CD4-positive, alpha-beta T cell treated with Interleukin-17A for 4 hours (primary cell): ENCODE measurements at places on chromosomes 7 and 10.
A peak's percentile ranks its signal among the peaks of the same experiment; 100 is the strongest.

DNA sequence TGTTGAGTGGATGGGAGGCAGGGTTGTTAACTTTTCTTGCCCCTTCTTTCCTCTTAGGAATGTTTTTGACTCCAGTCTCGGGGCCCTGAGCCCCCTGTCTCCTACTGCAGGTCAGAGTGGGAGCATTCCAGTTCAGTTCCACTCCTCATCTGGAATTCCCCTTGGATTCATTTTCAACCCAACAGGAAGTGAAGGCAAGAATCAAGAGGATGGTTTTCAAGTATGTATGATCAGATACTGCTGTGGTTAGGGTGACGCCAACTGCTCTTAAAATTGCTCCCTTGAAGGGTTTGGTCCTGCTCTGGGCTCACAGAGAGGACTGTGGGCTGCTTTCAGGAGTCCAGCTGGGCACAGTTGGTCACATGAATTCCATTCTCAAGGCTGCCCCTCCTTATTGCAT is 22.0 kb downstream of the VWA2 start:
- DNase-seq = no peak

GRCh38 chr10:73956476-73957359 is 41.2 kb upstream of the VCL start:
- DNase-seq = peak; percentile 39

DNA sequence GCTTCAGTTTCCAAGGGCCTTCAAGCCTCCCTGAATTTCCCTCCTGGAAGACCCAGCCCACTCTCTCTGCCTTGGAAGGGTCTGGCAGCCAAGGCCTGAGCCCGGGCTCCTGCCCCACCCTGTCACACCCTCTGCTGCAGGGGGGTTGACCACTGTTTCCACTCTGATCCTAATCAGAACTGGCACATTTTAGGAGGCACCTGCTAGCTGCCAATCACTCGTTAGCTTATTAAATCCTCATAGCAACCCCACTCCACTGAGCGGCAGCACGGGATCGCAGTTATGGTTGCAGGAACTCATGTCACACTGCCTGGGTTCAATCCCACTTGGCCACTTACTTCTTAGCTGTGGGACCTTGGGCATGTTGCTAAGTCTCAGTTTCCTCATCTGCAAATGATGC is 12.9 kb downstream of the HSPB1 start:
- DNase-seq = no peak

DNA sequence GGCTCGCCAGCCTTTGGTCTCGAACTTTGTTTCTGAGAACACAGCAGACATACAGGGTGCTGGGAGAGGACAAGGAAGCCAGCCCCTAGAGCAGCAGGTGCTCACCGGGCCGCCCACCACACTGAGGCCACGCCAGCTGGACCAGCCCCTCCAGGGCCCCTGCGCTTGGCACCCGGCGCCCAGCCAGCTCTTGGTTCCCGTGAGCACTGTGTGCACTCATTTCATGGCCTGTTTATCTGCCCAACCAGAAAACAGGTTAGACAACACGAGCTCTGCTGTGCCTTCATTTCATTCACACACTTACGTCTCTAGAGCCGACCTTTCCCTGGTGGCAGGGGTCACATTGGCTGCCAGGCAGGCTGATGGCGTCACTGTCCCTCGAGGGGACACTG is 104.0 kb downstream of the CYTH3 start:
- DNase-seq = no peak

- DNase-seq = no peak
Observed at GRCh38 chr10:70513848-70514309, 35.3 kb downstream of the PALD1 start.

DNA sequence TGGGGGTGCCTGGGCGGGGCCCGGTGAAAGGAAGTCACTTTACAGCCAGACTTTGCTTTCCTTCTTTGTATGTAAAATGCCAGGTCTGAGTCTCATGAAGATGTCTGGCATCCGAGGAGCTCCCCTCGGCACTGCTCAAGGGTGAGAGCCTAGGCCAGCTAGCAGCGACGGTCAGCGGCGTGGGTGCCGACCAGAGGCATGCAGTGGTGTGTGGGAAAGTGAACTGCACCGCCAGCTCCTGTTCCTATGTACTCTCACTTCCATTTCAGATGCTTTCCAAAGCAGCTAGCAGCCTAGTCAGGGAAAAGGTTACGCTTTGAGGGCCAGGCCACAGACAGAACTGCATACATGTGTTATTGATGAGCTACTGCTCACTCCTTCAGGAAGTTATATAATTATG is 172.8 kb downstream of the ZMYND11 start:
- no peak for DNase-seq

GRCh38 chr7:4000934-4001333 is 681.2 kb upstream of the FOXK1 start:
- DNase-seq = no peak

DNA sequence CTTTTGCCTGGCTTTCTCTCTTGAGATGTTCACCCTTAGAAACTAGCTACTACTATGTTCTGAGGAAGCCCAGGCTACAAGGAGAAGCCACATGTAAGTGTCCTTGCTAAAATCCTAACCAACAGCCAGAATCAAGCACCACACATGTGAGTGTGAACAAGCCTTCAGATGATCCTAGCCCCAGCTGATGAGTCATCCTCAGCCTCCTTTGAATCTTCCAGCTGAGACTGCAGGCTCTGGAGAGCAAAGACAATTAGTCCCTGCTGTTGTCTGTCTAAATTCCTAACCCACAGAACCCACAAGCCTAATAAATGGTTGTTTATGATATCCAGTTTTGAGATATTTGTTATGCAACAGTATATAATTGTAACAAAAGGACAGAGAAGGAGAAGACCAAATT is 92.8 kb upstream of the TAC1 start:
- DNase-seq = no peak

GRCh38 chr10:23069019-23069815 is 26.2 kb upstream of the MSRB2 start:
- DNase-seq = no peak

DNA sequence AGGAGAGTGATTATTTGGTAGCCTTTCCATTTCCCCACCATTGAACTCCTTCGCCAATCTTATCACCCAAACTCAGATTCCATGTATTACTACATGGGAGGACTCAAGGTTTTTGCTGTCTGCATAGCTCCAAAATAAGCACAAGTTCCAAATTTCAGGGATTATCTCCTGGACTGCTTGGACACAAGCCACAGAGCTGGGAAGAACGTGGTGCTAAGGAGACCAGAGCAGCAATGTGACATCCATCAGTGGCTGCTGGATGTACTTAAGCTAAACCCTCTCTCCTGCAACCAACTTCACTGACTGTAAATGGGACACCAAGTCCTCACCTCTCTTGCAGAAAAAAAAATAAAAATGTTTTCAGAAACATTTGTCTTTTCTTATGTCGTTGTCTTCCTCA is 56.3 kb downstream of the NRP1 start:
- DNase-seq = no peak

DNA sequence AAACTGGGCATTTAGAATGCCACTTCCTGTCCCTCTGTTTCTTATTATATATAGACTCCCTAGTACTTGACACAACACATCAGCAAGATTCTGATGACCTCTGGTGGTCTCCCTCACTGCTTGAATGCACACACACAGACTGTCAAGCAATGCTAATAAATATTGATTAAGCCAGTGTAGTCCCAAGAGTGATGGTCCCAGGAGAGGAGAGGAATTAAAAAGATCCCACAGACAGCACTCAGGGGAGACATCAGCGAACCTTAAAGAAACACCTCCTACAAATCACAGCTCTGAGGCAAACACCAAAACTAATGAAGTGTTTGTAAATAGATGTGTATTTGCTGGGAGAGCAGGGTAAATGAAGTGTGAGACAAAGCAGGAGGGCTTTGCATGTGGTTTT is 1291.2 kb downstream of the XPNPEP1 start:
- no peak for DNase-seq

- DNase-seq = no peak
Observed at GRCh38 chr7:2641406-2642393, 9.9 kb downstream of the TTYH3 start.

DNA sequence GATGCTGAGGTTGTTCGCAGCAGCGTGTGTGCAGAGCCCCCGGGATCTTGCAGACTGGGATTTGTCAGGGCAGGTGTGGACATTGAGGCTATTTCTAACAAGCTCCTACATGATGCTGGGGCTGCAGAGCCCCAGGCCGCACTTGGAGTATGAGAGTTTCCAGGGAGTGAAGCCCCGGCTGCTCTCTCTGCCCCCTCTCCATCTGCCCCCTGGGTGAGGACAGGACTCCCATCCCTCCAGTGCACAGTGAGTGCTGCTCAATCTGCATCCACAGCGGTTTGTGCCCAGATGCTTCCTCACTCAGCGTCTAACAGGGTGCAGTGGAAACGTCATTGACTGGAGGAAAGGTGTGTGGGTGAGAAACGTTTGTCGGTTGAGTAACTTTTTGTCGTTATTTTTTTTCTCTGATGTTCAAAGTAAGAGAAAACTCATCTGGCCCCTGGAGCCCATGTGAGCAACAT is 25.3 kb downstream of the IL2RA start:
- DNase-seq = peak; percentile 46

- DNase-seq = no peak
Observed at GRCh38 chr7:115292381-115292780, 370.5 kb downstream of the MDFIC start.

GRCh38 chr7:39102234-39102633 is 124.5 kb downstream of the POU6F2 start:
- no peak for DNase-seq

DNA sequence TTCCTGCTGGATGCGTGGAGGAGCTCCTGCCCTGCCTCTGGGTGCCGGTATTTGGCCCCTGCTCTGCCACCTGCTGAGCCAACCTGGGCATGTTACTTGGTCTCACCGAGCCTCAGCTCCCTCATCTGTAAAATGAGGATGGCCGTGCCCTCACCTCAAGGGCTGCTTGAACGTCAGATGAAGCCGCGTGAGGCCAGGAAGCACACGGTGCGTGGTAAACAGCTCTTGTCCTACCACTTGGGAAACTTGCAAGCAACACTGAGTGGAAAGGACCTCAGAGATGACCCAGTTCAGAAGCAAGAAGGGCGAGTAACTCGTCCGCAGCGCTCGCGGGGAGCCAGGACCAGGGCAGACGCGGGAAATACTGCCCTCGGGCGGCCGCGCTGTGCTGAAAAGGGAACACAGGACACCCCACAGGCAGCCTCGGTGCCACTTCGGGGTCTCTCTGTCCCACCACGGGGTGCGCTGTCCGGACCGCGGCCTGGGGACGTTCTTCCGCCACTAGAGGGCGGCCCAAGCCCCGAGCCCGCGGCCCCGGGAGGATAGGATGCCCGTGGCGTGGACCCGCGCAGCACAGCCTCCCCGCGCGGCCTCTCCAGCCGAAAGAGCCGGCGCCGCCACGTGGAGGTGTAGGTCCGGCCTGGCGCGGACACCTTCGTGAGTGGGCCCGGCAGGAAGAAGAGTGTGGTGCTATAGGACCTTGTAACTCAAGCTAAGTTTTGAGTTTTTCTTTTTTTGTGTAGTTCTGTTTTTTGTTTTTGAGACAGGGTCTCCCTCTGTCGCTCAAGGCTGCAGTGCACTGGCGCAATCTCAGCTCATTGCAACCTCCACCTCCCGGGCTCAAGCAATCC is 94.1 kb downstream of the PRKAG2 start:
- peak; percentile 78 for DNase-seq

- no peak for DNase-seq
Observed at GRCh38 chr7:87356448-87356847, 11.0 kb downstream of the CROT start.

- DNase-seq = no peak
Observed at GRCh38 chr7:132784406-132784805, 208.1 kb upstream of the PLXNA4 start.

DNA sequence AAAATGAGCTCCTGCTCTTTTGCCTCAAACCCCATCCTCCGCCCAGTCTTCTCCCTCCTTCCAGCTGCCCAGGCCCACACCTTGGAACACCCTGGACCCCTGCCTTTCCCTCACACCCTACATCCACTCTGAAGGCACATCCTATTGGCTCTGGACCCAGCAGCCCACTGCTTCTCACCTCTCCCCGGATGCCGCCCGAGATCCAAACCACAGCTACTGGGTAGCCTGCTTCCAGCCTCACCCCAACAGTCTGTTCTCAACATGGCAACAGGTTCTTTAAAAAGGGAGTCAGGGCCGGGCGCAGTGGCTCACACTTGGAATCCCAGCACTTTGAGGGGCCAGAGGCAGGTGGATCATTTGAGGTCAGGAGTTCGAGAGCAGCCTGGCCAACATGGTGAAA is 9.5 kb upstream of the SMARCD3 start:
- no peak for DNase-seq

DNA sequence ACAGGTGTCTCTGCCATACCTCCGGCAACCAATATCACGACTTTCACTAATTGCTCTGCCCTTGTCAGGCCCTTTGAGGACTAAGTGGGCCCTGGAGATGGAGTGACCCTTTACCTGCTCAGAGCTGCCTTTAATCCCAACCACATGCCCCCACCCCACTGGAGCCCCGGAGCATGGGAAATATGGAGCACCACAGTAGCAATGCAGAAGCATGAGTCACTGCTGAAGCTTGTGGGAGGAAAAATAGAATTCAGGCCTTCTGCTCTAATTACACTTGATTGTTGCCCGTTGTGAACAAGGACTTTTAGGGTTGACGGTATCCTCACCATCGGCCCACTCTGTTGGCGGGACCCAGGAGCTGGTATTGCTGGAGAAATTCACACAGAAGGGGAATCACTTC is 52.5 kb upstream of the FRMD4A start:
- no peak for DNase-seq

DNA sequence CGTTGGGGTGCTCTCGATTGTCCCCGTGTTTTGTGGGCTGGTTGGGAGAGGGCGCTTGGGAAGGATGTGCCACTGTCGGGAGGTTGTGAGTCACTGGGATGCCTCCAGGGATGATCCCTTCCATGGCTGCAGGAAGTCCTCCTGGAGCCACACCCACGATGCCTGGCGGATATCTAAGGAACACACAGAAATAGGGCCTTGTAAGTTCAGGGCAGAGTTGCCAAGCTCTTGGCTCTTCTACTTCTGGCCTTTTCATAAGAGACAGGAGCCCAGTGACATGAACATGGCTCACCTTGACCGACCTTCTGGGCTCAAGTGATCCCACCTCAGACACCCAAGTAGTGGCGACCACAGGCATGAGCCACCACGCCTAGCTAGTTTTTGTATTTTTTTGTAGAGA is 47.6 kb downstream of the ZRANB1 start:
- no peak for DNase-seq

DNA sequence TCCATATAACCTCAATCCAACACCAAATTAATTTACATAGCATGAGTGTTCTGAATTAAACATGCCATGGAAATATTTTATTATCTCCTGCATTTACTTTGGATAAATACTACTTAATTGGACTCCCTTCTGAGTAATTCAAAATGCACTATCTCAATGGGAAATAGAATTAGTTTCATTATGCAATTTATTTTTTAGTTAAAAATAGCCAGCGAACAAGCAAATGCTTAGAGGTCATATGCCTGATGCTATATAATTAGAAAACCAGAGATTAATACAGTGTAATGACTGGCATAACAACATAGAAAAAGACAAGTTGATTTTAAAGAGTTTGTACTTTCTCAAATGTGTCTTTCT is 161.0 kb upstream of the LAMB4 start:
- no peak for DNase-seq

DNA sequence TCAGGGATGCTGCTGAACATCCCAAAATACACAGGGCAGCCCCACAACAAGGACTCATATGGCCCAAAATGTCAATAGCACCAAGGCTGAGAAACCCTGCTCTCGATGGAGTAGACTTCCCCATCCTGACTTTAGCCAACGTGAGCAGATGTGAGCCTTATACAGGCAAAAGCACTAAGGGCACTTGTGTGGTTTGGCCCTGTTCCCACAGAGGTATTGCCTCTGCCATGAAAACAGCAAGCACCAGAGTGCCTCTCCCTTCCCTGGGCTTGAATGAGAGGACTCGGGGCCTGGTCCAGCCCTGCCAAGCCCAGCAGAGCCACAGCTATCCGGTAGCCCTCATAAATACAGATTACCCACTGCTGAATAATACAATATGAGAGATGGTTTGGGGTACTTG is 47.5 kb downstream of the ACSM6 start:
- no peak for DNase-seq
